ENCODE measurements at places on chromosomes 6 and 20. TPM values are rescaled to one million over a fixed set of nuclear protein-coding genes. Genes with fewer than 3 reads are reported as not detected.

Gene PTK6
- total RNA-seq, result 4.9 TPM

Gene FAM184A
- 5.0 TPM for total RNA-seq

Gene OSER1
- 20.4 TPM for total RNA-seq

Gene NKAIN2
- not detected for total RNA-seq

Gene SHLD1
- 1.8 TPM for total RNA-seq

Gene STX11
- total RNA-seq, result 6.3 TPM

GRCh38 chr20:23877524-23877923 lies 2.0 kb downstream of the CST5 start:
- no peaks in the 10 kb centered on the region for H3K4me1 ChIP-seq
- H3K27ac ChIP-seq, result no peak overlapping the region
- H3K4me3 ChIP-seq, result no peak overlapping the region
- H3K36me3 ChIP-seq, result no peaks in the 10 kb centered on the region

- no peak overlapping the region for H3K4me3 ChIP-seq
- DNase-seq, result no peak
- no peaks in the 10 kb centered on the region for H3K27me3 ChIP-seq
- no peaks in the 10 kb centered on the region for H3K36me3 ChIP-seq
- no peak overlapping the region for H3K27ac ChIP-seq
Observed at GRCh38 chr6:33974471-33974870, 170.7 kb upstream of the MLN start.

DNA sequence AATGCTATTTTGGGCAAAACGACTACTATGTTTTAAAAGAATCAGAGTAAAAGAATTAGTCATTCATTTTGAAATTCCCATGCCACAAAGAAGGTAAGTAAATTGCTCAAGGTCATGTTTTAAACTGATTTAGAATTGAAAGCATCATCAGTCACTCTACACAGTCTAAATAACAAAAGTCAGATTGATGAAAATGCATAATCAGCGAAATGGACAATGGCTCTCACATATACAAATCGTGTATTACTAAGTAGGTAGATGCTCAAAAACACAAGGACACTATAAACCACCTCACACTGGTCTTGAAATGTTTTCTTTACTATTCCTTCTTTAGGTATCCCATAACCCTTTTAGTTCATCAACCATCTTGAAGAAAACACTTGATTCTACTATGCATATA lies 135.4 kb downstream of the OPN5 start:
- DNase-seq, result no peak
- H3K27ac ChIP-seq, result no peak overlapping the region
- H3K4me3 ChIP-seq, result no peak overlapping the region
- no peaks in the 10 kb centered on the region for H3K4me1 ChIP-seq

DNA sequence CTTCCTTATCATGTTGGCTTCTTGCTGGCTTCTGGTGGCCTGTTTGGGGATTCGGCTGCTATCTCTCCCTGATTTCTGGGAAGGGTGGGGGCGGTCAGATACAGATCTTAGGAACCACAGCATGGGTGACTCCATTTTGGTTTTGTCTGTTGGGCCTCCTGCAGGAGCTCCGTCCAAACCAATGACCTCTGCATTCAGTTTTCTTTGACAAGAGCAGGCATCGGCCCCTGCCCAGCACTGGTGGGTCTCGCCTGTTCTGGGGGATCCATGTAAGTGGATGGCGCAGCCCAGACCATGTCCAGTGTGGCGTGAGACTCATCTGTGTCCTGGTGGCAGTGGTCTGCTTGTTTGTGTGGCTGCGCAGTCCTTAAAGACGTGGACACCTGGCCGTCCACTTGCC lies 8.6 kb upstream of the ARFGAP1 start:
- no peak overlapping the region for H3K27ac ChIP-seq
- H3K27me3 ChIP-seq, result no peaks in the 10 kb centered on the region
- no peak overlapping the region for H3K4me3 ChIP-seq
- no peak for DNase-seq

DNA sequence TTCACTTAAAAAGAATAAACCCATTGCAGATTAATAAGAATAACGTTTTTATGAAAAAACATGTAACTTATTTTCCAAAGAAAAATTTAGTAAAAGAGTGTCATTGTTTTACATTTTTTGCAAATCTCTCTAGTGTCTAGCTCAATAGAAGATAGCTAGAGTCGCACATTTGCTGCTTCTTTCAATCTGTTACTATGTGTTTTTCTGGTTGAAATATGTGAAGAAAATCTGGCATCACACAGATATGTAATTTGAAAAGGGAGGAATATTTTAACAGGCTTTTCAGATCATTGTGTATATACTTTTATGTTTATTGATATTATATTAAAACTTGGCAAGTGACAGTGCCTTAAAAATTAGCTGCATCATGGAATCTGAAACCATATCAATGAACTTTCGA lies 9.1 kb downstream of the CCN6 start:
- H3K4me3 ChIP-seq, result no peak overlapping the region
- H3K36me3 ChIP-seq, result no peaks in the 10 kb centered on the region
- no peaks in the 10 kb centered on the region for H3K4me1 ChIP-seq
- no peak for DNase-seq

- H3K27ac ChIP-seq, result no peak overlapping the region
- H3K36me3 ChIP-seq, result no peaks in the 10 kb centered on the region
- no peaks in the 10 kb centered on the region for H3K4me1 ChIP-seq
Observed at GRCh38 chr20:6178537-6178936, 55.7 kb upstream of the FERMT1 start.

DNA sequence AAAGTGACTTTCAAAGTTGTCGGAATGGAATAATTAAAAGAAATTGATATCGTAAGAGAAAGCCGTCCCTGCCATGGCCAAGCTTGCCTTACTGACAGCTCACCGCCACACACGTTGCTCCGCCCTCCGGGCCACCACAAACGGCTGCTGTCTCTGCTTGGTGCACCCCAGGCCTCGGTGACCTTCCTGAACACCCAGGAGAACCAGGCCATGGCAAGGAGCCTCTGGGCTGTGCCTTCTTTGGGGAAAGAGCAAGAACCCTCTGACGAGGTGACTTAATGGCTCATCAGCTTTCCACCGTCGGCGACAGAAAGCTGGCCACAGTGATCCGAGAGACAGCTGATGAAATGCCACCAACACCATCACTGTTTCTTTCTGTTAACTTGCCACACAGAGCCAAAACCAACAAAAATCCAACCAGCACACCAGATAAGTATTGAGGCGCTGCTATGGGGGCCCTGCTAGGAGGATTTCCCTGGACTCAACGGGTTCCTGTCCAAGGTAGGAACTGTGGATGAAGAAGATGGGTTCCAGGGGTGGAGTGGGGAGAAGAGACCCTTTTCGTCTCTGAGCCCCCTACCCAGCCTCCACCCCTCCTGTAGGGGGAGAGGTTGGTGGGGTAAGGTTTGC lies 61.4 kb downstream of the NPEPL1 start:
- no peak overlapping the region for H3K27ac ChIP-seq
- no peaks in the 10 kb centered on the region for H3K36me3 ChIP-seq
- no peak for DNase-seq

DNA sequence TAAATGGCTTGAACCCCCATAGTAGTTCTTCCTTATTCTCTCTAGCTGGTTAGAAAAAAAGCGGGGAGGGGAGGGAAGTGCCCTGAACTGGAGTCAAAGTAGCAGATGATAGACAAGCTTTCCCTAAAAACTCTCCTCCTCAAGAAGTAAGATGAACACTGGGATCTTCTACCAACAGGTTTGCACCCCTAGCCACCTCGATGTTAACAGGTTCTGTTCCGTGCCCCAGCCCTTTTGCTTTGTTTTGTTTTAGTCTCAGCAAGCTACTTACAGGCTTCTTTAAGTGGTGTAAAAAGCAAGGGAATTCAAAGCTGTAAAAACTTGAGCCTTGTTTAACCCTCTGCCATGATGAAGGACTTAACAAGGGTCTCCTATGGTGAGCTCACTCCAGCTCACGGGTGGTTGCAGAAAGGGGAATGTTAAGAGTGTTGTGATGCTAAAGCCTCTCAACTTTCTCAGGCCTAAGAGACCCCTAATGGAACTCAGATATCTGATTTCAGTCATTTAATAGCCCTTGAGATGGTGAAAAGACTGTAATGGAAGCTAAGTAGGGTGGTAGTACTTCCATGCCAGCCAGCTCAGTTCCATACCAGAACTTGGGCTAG lies 106.0 kb downstream of the FOXO3 start:
- H3K27me3 ChIP-seq, result no peaks in the 10 kb centered on the region
- DNase-seq, result no peak
- no peaks in the 10 kb centered on the region for H3K4me1 ChIP-seq
- no peak overlapping the region for H3K4me3 ChIP-seq

GRCh38 chr6:11033825-11034224 lies 10.3 kb downstream of the ELOVL2 start:
- no peaks in the 10 kb centered on the region for H3K36me3 ChIP-seq
- H3K4me1 ChIP-seq, result no peaks in the 10 kb centered on the region
- DNase-seq, result no peak

DNA sequence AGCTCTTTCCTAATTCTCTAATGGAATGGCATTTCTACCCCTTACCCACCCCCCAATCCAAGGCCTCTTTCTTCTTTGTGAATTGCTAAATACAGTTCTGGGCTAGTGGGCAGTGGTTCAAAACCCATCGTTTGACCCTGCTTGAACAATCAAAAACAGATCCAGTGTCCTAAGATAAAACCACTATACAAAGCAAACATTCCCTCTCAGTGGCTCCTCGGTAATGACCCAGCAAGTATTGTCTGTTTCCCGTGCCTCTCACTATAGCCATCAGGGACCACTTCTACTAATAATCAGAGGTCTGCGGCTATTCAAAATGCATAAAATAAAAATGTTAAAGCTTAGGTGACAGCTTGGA lies 143.5 kb upstream of the AKAP12 start:
- no peak overlapping the region for H3K4me3 ChIP-seq
- no peak overlapping the region for H3K27ac ChIP-seq
- H3K4me1 ChIP-seq, result no peaks in the 10 kb centered on the region
- no peak for DNase-seq
- H3K36me3 ChIP-seq, result no peaks in the 10 kb centered on the region

DNA sequence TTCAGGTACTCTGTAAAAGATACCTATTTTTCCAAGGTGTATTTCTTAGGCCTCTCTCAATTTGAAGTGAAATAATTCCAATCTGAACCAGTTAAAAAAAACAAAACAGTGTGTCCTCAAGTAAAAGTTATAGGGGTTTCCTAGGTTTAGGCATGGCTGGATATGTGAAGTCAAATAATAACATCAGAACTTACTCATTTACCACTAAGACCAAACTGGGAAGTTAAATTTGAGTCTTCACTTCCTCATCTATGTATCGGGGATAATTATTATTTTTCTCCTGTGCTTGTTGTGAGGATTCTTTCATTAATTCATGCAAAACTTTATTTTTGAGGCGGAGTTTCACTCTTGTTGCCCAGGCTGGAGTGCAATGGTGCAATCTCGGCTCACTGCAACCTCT lies 86.2 kb upstream of the PTPRK start:
- H3K36me3 ChIP-seq, result no peaks in the 10 kb centered on the region
- no peak overlapping the region for H3K4me3 ChIP-seq
- H3K27me3 ChIP-seq, result no peaks in the 10 kb centered on the region
- H3K27ac ChIP-seq, result no peak overlapping the region
- no peaks in the 10 kb centered on the region for H3K4me1 ChIP-seq

DNA sequence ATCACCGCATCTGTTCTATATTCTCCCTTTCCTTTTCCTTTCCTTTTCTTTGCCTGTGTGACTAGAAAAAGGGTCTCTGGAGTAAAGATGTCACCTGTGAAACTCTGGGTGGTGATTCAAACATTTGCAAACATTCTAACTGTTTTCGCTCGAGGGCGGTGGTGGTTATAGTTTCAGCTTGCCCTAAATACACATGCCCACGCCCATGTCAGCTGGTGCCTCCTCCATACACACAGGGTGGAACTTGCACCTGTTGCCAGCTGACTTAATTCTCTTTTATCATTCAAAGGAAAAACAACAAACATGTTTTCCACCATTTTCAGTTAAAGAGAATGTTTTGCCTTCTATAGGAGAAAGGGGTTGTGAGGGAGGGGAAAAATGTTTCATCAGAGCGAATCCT lies 381.9 kb upstream of the ARID1B start:
- no peak for DNase-seq
- no peak overlapping the region for H3K27ac ChIP-seq
- H3K4me3 ChIP-seq, result no peak overlapping the region

GRCh38 chr20:38130687-38131587 lies 34.1 kb downstream of the TGM2 start:
- H3K27me3 ChIP-seq, result no peaks in the 10 kb centered on the region
- no peak overlapping the region for H3K4me3 ChIP-seq
- peaks cover 9% of the 10 kb centered on the region for H3K36me3 ChIP-seq
- peaks cover 10% of the 10 kb centered on the region for H3K4me1 ChIP-seq

- H3K4me1 ChIP-seq, result no peaks in the 10 kb centered on the region
- DNase-seq, result no peak
- no peak overlapping the region for H3K4me3 ChIP-seq
Observed at GRCh38 chr6:168962886-168963285, 290.8 kb downstream of the THBS2 start.

- no peaks in the 10 kb centered on the region for H3K27me3 ChIP-seq
- DNase-seq, result no peak
- no peaks in the 10 kb centered on the region for H3K4me1 ChIP-seq
- H3K27ac ChIP-seq, result no peak overlapping the region
- no peaks in the 10 kb centered on the region for H3K36me3 ChIP-seq
Observed at GRCh38 chr6:129792049-129792448, 69.1 kb downstream of the TMEM244 start.

DNA sequence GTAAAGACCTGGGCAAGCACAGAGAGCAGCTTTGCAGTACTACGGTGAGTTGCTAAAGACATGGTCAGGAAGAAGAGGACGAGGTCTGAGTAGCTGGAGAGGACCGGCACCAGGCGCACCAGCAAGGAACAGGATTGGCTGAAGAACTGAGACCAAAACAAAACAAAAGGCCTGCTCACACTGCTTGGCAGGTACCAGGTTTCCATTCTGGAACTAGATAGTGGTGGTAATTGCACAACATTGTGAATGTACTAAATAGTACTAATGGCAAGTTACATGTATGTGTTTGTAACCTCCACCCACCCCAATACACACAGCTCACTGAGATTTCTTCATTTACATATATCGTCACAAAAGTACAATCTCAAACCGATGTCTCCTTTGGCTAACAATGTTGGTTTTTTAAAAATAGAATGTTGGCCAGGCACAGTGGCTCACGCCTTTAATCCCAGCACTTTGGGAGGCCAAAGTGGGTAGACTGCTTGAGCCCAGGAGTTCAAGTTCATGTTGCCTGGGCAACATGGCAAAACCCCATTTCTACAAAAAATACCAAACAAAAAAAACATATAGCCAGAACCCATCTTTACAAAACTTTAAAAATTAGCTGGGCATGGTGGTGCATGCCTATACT lies 32.5 kb upstream of the LYRM2 start:
- peaks cover 96% of the 10 kb centered on the region for H3K36me3 ChIP-seq
- DNase-seq, result no peak
- no peaks in the 10 kb centered on the region for H3K4me1 ChIP-seq
- H3K27ac ChIP-seq, result no peak overlapping the region
- no peaks in the 10 kb centered on the region for H3K27me3 ChIP-seq

- H3K36me3 ChIP-seq, result no peaks in the 10 kb centered on the region
- no peaks in the 10 kb centered on the region for H3K27me3 ChIP-seq
- no peak overlapping the region for H3K27ac ChIP-seq
Observed at GRCh38 chr6:24686408-24686807, 19.5 kb downstream of the ACOT13 start.

GRCh38 chr6:35142588-35143569 lies 1.7 kb upstream of the TCP11 start:
- H3K4me1 ChIP-seq, result no peaks in the 10 kb centered on the region
- no peak for DNase-seq
- H3K36me3 ChIP-seq, result no peaks in the 10 kb centered on the region
- H3K27me3 ChIP-seq, result no peaks in the 10 kb centered on the region
- H3K4me3 ChIP-seq, result no peak overlapping the region
- H3K27ac ChIP-seq, result no peak overlapping the region

- no peak overlapping the region for H3K4me3 ChIP-seq
- DNase-seq, result no peak
- H3K36me3 ChIP-seq, result peaks cover 6% of the 10 kb centered on the region
- H3K4me1 ChIP-seq, result no peaks in the 10 kb centered on the region
- H3K27me3 ChIP-seq, result no peaks in the 10 kb centered on the region
Observed at GRCh38 chr20:3576363-3576762, 86.8 kb downstream of the GFRA4 start.

Measured in right lobe of liver (tissue), 6 donors.